ENCODE measurements at places on chromosomes 2 and 18.

DNA sequence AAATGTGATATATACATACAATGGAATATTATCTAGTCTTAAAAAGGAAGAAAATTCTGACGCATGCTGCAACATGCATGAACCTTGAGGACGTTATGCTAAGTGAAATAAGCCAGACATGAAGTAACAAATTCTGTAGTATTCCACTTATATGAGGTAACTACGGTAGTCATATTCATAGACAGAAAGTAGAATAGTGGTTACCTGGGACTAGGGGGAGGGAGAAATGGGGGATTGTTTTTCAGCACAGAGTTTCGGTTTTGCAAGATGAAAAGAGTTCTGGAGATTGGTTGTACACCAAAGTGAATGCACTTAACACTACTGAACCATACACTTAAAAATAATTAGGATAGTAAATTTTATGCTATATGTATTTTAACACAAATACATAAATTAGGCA lies 215.9 kb upstream of the FBXO11 start:
- no peak for DNase-seq

DNA sequence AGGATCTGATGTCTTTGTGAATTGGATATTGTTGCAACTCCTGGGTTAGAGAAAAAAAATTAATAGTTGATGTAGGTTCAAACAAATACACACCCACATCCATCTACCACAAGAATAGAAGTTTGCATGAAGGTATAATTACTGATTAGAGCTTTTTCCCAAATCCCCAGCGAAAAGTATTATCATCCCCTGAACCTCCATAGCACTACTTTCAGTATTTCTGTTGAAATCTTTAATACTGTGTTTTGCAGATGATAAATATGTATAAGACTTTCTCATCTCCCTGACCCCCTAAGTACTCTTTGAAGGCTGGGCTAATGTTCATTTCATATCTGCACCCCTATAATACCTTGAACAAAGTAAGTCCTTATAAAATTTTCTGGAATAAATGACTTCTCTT lies 6.4 kb downstream of the FN1 start:
- DNase-seq = no peak

DNA sequence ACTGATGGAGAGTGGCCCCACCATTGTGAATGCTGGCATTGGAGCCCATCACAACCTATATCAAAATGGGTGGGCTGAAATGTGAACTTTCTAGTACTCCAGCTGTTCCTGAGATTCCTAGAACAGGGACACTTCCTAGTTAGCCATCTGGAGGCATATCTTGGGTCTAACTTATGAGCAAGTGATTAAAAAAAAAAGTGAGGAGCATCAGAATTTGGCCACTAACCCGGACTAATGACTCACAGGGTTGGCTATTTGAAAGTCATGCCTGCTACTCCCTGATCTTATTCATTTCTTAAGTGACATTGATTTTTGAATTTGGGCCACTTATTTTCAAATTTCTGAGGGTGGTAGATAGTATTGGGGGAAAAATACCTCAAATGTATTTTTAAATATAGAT lies 216.6 kb downstream of the HRH4 start:
- no peak for DNase-seq

GRCh38 chr2:5125017-5125730 lies 567.0 kb upstream of the SOX11 start:
- DNase-seq = no peak

DNA sequence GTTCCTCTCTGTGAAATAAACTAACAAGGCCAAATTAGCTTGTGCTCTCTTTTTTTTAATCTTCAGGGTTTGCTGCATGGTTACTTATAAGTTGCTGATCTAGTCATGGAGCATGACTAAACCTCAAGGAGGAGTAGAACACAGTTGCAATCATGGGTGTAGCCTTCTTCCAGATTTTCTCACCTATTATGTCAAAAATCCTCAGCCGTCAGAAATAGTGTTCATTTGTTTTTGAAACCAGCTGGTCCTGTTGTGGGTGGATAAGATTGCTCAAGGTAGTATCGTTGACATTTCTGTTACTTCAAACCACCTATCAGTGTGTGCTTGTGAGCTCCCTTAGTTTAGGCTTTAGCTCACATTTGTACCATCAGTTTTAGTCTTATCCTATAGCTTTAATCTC lies 11.2 kb downstream of the RELCH start:
- DNase-seq = no peak

GRCh38 chr2:217286833-217287232 lies 427.0 kb upstream of the TNP1 start:
- DNase-seq = no peak

DNA sequence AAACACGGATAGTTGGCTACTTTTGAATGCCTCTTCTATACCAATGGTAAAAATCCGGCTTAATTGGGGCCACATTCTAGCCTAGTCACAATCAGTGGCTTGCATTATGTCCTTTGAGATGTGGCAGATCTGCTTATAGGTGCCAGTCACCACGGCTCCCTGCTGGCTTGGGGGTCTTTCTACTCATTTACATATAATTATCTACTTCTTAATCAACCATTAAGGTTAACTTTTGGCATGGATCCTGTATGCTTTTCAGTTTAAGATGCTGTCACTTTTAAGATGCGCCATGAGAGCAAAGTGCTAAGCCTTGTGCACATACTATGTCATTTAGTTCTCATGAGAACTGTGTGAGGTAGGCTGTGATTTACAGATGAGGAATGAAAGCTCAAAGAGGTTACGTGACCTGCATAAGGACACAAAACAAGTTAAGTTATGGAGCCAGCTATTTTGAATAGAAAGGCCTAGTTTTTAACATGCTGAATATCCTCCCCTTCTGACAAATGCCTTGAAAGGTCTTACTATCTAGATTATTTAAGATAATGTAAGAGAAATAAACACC lies 4.1 kb downstream of the NEDD4L start:
- no peak for DNase-seq

- no peak for DNase-seq
Observed at GRCh38 chr2:141464995-141465394, 665.8 kb downstream of the LRP1B start.

DNA sequence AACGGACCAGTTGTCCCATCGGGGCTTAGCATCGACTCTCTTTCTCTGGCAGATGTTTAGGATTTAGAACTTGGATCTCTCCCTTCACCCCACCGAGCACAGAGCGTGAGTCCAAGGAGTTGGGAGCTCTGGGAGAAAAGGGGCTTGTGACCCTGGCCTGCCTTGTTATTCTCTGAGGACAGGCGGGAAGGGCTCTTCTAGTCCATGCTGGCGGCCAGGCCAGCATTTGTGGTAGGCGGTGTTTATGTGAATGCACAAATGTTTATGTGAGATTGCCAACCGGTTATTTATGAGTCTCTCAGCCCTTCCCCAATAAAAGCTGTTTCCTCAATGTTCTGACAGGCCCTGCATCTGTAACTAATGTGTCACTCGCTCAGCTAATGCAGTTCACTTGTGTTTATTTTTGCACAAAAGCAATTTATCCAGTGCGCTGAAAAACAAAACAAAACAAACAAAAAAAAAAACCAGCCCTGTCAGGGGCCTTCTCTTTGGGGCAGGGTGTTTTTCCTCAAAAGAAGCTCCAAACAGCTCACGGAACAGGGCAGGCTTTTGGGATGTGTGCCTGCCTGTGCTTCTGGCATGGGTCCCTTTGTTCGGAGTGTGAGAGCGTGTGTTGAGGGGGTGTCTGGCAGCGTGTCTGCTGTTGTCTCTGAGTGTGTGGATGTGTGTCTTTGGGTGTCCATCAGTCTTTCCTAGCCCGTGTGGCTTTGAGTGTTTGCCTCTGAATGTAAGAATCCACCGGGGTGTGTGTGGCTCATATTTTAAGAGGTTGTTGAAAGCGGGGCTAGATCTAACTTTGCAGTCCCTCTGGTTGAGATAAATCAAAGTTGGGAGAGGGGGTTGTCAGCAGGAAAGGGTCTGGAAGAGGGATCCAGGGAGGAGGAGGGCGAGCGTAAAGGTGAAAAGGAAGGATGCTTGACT lies 52.8 kb upstream of the HAAO start:
- DNase-seq = no peak

Measured in thyroid gland (tissue), 4 donors.